Umbilical cord (tissue), 2 donors: ENCODE measurements at places on chromosomes 13 and 19.

- DNase-seq: no peak
Measured at GRCh38 chr13:71546881-71547280, 320.1 kb downstream of the DACH1 start.

DNA sequence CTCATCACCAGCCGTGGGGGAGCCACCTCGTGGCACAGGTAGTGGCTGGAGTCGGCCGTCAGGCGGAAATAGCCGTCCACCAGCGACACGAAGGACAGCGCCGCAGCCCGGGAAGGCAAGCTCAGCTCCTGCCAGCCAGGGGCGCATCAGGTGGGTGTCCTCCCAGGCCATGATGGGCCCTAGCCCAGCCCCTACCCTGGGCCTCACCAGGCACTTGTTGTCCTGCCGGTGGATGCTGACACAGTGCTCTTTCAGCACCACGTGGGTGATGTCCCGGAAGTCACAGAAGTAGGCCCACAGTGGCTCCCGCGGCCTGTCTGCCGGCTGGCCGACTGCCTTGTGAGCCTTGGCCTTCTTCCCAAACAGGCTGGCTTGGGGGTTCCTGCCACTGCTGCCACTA is 15.7 kb downstream of the TYK2 start:
- DNase-seq: no peak

- no peak for DNase-seq
Measured at GRCh38 chr13:40439928-40440327, 226.5 kb downstream of the FOXO1 start.

DNA sequence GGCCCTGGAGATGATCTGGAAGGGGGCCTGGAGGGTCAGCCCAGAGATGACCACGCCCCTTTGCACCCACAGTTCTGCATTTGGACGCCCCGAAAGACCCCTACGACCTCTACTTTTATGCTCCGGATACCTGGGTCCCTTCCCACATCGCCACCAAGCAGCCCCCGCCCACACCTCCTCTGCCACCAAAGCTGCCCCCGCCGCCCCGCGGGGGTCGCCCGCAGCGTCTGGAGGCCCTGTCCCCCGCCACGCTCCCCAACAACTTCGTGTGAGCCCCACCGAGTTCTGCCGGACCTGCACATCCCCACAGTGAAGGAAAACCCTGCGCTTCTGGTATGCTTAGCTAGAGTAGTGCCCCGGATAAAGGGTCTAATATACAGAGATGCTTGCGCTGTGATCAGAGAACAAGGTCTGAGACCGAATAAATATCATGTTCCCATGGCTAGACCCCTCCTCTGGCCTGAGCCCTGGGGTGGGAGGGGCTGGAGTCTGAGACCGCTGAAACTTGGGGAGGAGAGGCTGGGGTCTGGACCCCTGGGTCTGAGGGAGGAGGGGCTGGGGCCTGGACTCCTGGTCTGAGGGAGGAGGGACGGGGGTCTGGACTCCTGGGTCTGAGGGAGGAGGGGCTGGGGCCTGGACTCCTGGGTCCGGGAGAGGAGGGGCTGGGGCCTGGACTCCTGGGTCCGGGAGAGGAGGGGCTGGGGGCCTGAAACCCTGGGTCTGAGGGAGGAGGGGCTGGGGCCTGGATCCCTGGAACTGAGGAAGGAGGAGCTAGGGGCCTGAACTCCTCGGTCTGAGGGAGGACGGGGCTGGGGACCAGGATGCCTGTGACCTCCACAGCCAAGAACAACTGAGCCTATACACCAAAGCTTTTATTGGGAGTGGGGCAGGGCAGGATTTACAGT is 3.6 kb downstream of the GFY start:
- DNase-seq: no peak

GRCh38 chr13:49641801-49642291 is 13.5 kb downstream of the ARL11 start:
- peak; percentile 68 for DNase-seq

DNA sequence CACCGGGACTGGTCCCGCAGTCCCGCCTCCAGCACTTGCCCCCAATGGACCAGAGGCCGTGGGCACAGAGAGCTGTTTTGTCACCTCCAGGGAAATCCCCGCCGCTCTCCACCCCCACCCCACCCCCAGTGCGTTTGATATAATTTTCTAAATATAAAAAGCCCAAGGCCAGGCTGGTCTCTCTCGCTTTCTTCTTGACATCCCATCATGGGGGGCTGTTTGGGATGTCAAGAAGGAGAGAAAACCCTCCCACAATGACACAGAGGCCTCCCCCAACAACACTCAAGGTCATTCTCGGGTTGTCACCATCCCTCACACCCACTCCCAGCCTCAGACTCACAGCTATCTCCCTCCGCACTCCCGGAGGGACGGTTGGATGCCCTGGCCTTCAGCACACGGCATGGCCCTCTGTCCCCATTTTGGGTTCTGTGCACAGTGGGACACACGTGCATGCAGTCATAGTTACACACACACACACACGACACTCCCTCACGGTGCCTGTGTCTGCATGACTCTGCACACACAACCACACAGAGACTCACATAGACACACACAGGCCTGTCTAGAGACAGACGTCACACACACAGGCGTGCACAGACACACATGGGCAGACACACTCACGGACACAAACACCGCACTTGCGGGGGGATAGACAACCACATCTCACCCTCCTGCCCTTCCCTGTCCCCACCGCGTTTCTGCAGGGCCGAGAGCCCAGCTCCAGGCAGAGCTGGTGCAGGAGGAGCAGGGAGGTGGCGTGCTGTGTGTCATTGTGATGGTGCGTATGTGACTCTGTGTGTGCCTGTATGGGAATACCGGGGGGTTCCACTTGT is 4.8 kb upstream of the NFIC start:
- no peak for DNase-seq

GRCh38 chr19:13843104-13843921 is 33.6 kb upstream of the NANOS3 start:
- DNase-seq: peak; percentile 79

DNA sequence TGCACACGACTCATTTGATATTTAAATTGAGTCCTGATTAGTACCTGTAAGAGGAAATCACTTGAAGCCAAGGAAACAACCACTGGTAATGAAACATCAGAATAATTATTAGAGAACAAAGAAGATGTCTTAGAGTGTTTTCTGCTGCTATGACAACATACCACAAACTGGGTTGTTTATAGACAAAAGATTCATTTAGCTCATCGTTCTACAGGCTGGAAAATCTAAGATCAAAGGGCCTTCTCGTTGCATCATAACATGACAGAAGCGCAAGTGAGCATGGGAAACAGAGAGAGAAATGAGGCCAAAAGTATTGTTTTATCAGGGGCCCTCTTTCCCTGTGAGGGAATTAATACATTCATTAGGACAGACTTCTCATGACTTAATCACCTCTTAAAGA is 1024.0 kb upstream of the PCDH9 start:
- no peak for DNase-seq

GRCh38 chr19:14795078-14795721 is 16.8 kb upstream of the ADGRE2 start:
- no peak for DNase-seq

- DNase-seq: no peak
Measured at GRCh38 chr19:6752256-6753177, 13.0 kb downstream of the TRIP10 start.

DNA sequence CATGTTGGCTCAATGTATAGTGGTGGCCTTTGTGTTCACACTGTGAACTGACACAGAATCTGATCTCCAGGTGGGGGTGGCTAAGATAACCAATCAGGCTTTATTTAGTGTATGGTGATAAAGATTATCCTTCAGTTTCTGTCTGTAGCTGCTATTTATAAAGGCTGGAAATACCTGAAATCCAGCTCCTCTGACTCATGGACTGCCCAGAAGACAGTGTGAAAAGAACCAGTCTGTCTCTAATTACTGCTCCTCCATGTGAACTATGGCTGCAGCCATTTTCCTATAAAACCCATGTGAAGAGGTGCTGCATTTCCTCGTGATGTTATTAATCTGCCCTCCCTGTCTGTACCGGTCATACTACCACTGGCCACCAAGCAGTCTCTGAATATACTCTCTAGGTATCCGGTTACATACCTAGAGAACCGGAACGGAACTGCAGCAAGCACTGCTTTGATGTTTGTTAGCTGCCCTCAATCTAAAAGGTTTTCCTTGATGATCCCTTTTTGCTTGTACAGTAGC is 238.0 kb downstream of the LHFPL6 start:
- DNase-seq: peak; percentile 52

DNA sequence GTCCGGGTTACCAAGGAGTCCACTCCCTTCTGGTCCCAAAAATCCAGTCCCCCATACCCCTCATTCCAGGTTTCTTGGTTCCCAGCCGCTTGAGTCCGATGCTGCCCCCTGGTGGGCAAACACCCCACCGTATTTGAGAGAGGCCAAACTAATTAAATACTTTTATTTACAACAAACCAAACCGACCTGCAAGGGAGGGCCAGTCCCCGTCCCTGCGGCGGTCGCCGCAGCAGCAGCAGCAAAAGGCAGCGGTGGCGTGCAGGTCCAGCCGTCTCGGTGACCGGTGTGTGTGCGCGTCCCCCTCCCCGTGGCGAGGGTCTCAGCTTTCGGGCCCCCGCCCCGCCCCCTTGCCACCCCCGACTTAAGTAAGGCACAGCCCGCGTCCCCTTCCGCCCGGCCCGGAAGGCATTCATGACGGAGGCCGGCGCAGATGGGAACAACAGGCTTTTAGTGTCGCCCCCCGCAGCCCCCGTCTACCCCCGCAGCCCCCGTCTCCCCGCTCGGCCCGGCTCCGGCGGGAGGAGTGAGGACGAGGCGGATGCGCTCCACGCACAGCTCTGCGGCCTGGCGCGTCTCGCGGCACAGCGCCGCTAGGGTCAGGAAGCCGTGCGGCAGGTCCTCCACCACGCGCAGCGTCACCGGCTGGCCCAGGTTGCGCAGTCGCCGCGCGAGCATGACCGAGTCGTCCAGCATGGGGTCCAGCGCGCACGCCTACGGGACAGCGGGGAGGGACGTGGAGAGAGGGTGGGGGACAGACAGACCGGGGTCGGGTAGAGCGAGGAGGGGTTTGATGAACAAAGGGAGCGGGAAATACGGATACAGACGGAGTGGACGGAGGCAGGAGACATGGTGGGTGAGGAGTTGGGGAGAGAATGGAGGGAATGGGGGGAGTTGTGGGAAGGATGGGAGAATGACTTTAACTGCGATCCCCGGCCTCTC is 11.5 kb upstream of the CNFN start:
- peak; percentile 73 for DNase-seq

DNA sequence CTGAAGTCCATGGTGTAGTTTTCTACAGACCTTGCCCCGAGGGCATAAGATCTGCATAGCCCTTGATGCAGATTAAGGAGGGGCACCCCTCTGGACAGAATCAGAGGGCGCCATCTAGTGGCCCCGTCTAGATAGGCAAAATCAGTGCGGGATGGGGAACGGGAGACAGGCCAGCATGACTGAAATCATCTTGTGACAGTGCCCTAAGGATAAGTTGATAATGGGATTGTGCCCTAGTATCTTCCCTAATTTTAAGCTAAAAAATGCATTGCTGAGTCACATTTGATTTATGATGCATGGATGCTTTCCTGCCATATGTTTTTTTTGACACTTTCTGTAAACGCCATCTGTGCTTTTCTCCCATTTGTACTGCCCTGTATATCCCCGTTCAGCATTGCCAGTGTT is 19.0 kb upstream of the GPI start:
- peak; percentile 28 for DNase-seq

DNA sequence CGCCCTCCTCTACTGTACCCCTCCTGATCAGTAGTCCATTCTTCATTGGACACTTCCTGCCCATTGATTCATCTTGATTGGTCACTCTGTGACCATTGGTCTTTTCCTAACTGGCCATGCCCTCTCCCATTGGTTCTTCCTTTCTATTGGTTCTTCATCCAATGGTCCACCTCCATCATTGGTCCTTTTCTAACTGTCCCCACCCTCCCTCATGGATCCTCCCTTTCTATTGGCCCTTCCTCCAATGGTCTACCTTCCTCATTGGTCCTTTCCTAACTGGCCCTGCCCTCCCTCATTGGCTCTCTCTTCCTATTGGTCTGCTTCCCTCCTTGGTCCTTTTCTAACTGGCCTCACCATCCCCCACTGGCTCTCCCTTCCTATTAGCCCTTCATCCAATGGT is 7.1 kb downstream of the KLK6 start:
- DNase-seq: no peak
